ENCODE measurements at places on chromosomes 5 and 9. TPM values are rescaled to one million over a fixed set of nuclear protein-coding genes. Genes with fewer than 3 reads are reported as not detected.

The LRRC19 gene
- total RNA-seq: 0.78 TPM

The PRDM9 gene
- total RNA-seq: not detected

The PCDHA1 gene
- total RNA-seq: not detected

The CBY3 gene
- total RNA-seq: not detected

The IL9 gene
- total RNA-seq: not detected

The CDX1 gene
- not detected for total RNA-seq

The SLC4A9 gene
- total RNA-seq: not detected

The FBP2 gene
- total RNA-seq: 3.1 TPM

The PCDHB13 gene
- total RNA-seq: 6.5 TPM

The FOXD4L3 gene
- not detected for total RNA-seq

The PCDHAC1 gene
- total RNA-seq: 4.0 TPM

The PCDHB8 gene
- total RNA-seq: 0.33 TPM

The PSMB7 gene
- 93.9 TPM for total RNA-seq

The OGN gene
- total RNA-seq: 2.6 TPM

The CCIN gene
- not detected for total RNA-seq

DNA sequence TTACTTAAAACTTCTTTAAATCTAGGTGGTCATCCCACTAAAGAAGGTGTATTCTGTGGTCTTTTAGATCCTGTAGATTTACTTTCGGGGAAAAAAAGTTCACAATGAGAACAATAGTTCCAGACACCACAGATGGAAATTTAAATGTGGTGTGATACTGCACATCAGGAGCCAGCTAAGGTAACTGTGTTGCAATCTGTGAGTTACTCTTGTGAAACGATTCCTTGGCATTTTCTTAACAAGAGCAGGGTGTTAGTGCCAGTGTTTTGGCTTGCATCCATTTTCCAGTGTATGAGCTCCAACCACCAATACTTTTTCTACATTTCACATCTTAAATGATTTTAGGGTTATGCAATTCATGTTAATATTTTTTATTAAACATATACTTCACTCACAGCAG is 674.5 kb downstream of the CETN3 start:
- no peak for DNase-seq

DNA sequence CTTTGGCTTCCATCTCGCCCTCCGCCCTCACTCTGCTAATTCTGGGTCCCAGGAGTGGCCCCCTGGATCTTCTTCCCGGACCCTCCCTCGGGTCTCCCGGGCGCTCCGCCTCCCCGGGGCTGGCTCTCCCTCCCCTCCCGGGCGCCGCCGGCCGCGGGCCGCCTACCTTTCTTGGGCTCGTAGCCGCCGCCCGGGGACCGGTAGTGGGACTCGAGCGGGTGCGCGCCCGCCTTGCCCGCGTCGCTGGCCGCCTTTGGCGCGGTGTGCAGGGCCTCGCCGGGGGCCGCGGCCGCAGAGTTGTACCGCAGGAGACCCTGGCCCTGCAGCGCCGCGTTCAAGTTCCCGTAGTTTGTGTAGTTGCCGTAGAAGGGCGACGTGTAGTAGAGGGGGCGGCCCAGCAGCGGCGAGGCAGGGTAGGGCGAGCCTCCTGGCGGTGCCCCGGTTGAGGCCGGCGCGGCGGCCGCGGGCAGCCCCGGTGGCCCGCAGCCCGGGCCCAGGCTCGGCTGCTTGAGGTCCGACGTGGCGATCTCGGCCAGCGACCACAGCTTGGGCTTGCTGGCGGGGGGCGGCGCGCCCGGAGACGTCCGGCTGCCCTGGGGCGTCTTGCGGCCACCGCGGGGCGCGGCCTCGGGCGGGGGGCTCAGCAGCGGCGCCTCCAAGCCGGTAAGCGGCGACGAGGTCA is 3.2 kb downstream of the IRX2 start:
- no peak for DNase-seq

GRCh38 chr5:135491552-135492318 is 39.6 kb upstream of the TIFAB start:
- DNase-seq: no peak

DNA sequence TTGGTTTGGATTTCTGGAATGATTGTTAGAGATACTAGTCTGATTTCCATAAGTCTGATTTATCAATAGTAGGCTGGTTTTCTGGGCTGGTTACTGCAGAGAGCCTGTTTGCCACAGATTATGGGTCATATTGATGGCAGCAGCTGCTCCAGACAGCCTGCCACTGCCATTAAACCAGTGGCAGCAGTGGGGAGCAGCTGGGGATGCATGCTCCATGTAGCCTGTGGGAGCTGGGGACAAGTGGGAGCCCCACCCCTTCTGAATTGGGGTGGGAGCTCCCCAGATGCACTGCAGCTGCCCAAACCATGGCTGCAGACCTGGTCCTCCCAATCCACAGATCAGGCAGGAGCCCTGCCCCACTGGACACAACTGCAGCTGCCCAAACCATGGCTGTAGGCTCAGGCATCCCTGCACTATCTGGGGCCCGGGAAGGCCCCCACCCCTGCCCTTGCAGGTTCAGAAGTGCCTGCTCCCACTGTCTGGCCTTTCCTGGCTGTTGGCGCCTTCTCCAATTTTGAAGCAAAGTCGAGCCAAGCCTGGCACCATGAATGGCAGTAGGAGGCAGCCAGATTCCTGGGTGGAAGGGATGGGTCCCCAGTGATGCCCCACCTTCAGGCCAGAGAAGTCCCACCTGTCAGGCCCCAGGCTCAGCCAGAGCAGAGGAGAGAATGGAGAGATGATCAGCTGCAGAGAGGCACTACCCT is 402.9 kb upstream of the TYRP1 start:
- DNase-seq: no peak

- DNase-seq: no peak
Measured at GRCh38 chr9:99515895-99516656, 294.0 kb downstream of the SEC61B start.

DNA sequence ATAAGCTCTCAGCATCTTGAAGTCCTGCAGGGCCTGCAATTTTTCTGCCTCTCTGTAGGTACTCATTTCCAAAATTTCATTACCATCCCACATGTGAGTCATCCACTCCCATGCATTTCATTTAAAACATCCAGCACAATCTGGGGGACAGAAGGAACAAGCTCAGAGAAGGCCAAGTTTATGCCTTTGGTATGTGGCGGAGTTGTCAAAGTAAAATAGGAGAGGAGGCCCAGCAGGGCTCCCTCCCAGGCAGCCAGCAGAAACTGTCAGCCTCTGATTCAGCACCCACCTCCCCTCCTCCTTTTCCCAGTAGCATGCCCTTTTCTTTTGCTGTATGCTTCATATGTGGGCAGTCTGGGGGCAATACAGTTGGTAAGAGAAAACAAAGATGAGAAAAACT is 126.4 kb upstream of the ZNF366 start:
- no peak for DNase-seq

DNA sequence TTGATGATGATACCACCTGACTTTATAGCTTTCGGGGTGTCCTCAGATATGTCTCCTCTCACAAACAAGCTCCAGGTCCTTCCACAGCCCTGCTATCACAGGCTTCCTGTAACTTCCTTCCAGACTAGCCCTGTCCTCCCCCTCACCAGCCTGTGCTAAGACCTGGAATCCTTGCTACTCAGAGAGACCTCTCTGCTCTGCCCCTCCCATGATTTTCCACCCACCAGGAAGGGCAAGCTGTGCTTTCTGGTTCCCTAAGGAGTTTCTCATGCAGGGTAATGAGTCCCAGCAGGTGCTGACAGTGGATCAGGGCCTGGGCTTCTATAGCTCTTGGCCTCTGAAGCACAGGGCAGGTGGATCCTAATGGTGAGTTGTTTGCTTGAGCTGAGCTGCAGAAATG is 86.9 kb downstream of the AOPEP start:
- no peak for DNase-seq

DNA sequence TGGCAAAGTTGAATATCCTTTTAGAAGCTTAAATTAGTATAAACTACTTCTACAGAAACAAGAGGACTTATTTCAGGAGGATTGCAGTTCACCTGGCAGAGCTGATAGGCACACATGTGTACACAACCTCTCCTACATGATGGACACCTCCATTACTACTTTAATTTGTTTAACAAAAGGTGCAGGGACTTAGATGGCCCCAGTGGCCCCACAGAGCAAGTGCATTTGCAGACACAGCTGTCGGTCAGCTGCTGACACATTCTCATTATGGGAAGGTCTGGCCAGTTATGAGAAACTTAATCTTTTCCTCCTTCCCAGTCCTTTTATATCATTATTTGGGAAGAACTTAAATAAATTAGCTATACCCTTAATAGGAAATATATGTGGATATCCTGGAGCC is 28.3 kb downstream of the TDRD7 start:
- no peak for DNase-seq

DNA sequence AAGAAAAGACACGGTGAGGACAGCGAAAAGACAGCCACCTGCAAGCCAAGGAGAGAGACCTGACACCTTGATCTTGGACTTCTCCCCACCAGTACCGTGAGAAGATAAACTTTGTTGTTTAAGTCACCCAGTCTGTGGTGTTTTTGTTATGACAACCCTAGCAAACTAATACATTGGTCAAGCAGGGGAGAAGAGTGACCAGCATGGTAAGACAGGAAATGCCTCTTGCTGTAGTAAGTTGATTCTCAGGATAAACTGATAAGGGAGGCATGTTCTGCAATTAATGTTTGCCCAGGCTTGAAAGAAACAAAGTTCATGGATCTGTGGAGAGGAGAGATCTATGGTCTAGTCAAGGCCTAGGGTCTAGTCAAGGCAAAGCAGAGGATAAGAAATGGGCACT is 801.2 kb downstream of the MAT2B start:
- no peak for DNase-seq

- no peak for DNase-seq
Measured at GRCh38 chr5:35900972-35901695, 37.3 kb downstream of the CAPSL start.

- no peak for DNase-seq
Measured at GRCh38 chr5:139226131-139226530, 28.0 kb upstream of the SIL1 start.

- no peak for DNase-seq
Measured at GRCh38 chr5:32496104-32496503, 51.6 kb upstream of the ZFR start.

GRCh38 chr5:141384471-141385267 is 2.1 kb downstream of the PCDHGA7 start:
- no peak for DNase-seq

GRCh38 chr5:132250547-132250946 is 6.9 kb upstream of the PDLIM4 start:
- DNase-seq: no peak

GRCh38 chr9:115106001-115106400 is 12.0 kb downstream of the TNC start:
- no peak for DNase-seq

DNA sequence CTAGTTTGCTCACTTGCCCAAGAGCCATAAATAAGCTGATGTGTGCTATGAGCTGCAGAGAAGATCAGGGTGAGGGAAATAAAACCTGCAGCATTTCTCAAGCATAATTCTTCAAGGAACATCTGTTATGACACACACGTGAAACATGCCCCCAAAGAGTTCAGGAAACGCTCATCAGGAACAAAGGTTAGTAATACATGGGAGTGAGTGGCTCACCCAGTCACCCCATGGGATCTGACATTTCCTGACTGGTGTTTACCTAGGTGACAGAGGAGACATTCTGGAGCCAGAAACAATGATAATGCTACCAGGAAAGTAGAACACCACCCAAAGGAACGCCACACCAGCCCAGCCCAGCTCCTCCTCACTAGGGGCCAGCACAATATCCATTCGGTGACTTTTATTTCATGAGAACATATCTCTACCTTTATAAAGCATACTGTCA is 66.0 kb downstream of the FRMD3 start:
- no peak for DNase-seq

DNA sequence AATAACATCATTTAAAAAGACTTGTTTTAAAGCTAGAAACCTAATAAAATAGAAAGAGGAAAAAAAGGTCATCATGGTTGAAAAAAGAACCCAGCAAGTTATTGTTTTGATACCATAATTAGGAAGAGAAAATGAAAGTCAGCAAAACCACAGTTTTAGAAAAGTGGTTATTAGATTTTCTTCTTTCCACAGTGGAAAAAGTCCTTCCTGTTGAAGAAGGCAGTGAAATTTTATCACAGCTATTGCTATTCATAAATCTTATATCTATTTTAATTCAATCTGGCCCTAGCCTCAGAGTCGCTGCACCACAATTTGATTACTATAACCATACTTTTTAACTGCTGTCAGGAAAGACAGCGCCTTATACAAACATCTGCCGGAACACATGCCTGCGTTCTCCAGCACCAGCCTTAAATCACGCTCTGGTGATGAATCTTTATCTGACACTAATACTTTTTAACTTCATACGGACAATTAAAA is 60.3 kb downstream of the MAPKAP1 start:
- no peak for DNase-seq

GRCh38 chr5:60535951-60536350 is 164.0 kb downstream of the DEPDC1B start:
- no peak for DNase-seq

DNA sequence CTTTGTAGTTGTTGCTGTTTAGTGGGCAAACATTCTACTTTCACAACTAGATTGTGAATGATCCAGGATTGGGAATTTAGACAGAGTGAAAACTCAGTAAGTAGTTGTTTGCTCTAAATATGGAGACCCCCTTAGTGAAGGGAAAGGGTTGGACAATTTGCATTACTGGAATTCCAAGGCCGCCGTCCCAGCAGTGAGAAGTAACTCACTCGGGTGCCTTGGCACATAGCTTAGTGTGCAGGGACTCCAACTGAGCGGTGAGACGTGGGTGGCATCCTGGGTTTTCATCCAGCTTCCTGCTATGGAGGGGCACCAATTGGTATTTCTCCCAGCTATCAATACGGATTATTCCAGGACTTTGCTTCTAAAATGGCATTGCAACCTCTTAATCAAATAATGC is 69.7 kb upstream of the FCN1 start:
- no peak for DNase-seq

- no peak for DNase-seq
Measured at GRCh38 chr5:113387844-113388243, 46.9 kb downstream of the TSSK1B start.

- peak; percentile 55 for DNase-seq
Measured at GRCh38 chr5:1930880-1931603, 48.3 kb upstream of the IRX4 start.

DNA sequence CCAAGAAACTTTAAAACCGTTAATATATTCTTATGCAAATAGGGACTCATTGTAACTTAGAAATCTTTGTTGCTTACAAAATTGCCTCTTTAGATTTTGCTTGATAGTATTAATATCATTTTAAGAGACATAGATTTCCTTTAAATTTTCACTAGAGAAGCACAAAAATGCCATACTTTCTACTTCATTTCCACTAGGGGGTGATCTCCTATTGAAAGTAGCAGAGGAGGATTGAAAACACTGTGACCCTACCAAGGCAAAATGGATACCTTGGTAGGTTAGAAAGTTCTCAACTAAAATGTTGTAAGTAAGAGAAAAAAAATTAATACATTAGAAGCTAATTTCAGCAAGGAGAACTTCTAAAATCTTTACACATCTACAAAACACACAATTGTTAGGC is 204.9 kb downstream of the CHSY3 start:
- DNase-seq: no peak

GRCh38 chr5:56326116-56326515 is 93.0 kb upstream of the ANKRD55 start:
- no peak for DNase-seq

- no peak for DNase-seq
Measured at GRCh38 chr5:147670815-147671214, 111.7 kb downstream of the JAKMIP2 start.

Measured in body of pancreas (tissue), 4 donors.